ENCODE measurements at places on chromosomes 7 and 10.

DNA sequence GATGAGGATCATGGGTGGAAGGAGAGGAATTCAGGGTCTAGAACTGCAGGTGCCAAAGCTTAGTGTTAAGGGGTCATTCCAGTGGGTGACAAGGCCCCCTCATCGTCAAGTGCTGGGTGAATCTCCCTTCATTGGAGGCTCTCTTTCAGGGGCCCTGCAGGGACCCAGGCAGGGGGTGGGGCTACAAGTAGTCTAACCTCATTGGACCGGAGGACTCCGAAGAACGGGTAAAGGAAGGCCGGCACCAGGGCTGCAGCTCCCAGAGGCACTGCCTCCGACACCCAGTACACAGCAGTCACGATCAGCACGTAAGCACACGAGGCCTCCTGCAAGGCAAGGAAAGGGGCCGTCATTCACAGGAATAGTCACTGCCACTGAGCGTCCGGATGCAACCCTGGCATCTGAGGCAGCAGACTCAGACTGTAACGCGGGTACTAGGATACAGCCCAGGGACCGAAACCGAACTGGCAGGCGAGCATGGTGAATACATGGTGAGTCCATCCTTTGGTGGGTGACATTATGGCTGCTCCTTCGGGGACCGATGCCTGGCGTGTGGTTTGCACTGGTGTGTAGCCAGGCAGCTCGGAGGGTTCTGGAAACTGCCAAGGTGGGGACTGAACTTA is 6.7 kb downstream of the SLC13A4 start:
- DNase-seq, result no peak

- no peak for DNase-seq
These were observed 94.7 kb downstream of the WDR11 start for GRCh38 chr10:120945801-120946302.

DNA sequence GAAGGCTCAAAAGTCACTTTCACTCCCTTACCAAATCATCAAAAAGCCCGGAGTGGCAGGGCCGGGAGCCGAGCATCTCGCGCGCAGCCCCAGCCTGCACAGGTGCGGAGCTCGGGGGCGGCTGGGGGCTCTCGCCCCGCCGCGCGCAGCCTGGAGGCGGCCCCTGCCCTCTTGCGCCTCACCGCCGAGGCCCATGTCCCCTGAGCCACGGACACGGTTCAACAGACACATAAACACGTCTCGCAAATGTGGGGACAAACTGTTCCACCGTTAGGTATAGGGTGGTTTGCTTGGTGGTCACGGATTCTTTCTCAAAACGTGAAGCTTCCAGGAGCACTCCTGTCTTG is 700 bp downstream of the GSAP start:
- no peak for DNase-seq

- DNase-seq, result no peak
These were observed 255.0 kb upstream of the SP8 start for GRCh38 chr7:21041666-21042065.

GRCh38 chr7:148905093-148905666 is 21.1 kb upstream of the EZH2 start:
- no peak for DNase-seq

DNA sequence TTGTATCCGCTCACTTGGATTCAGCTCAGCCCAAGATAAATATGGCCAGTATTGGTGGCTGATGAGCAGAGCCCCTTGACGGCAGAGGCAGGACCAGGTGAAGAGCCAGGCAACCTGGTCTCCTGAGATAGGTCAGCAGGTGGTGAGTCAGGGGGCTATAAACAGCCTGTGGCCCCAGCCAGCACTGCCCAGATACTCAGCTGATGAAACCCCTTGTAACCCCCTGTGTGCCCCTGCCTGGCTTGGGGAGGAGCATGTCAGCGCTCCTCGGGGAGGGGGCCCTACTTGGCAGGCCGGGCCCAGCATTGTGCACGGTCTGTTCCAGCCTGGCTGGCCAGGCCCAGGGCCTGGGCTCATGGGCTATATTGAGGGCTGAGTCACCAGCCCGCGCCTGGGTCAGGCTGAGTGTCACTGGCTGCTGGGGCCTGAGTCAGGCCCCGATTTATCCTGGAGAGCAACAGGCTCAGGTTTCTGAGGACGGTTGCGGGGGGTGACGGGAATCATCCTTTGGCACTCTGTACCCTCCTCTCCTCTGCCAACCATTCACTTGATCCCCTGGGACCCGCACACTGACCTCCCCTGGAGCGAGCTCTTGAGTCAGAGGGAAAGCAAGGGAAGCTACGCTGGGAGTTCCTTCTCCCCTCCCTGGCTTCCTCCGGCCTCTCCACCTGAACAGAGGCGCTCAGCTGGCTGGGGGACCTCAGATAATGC is 2.8 kb upstream of the FLNC start:
- DNase-seq, result no peak
